ENCODE measurements at places on chromosomes 6 and 20. TPM values are rescaled to one million over a fixed set of nuclear protein-coding genes. Genes with fewer than 3 reads are reported as not detected.

GRCh38 chr20:32112841-32113240, 3.3 kb downstream of the TM9SF4 start:
- no peak for DNase-seq

DNA sequence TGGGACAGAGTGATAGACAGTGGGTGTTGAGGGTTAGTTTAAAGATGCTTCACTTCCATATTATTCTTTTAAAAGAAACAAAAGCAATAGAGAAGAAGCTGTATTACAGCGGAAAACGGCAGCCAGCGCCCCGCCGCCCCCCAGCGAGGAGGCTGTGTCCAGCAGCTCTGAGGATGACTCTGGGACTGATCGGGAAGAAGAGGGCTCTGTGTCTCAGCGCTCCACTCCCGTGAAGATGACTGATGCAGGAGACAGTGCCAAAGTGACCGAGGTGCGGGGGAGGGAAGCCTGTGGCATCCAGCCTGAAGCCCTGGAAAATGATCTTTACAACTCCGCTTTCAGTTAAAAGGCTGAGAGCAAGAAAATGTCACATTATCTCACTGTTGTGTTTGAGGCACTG, 100.2 kb downstream of the FIG4 start:
- DNase-seq = no peak

- DNase-seq = no peak
These were observed 187.1 kb upstream of the MAN1A1 start for GRCh38 chr6:119536666-119537065.

GRCh38 chr6:45724511-45724910, 291.1 kb downstream of the CLIC5 start:
- DNase-seq = peak; percentile 78

DNA sequence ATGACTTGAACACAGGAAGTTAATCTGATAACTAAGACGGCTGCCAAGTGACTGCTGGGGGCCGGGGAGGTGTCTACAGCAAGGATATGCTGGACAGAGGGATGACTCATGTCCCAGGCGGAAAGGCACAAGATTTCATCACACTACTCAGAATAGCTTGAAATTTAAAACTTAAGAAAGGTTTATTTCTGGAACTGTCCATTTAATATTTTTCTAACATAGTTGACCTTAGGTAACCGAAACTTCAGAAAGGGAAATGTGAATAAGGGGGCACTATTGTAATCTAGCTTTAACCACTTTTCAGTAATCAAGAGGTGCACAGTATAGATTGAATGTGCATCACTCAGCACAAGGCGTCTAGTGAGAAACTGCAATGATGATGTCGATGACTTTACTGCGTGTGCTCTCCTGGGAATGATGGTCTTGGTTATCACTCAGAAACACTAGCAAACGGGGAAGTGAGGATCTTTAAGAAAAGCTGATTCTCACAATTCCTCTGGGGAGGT, 171.5 kb downstream of the QKI start:
- peak; percentile 90 for DNase-seq

DNA sequence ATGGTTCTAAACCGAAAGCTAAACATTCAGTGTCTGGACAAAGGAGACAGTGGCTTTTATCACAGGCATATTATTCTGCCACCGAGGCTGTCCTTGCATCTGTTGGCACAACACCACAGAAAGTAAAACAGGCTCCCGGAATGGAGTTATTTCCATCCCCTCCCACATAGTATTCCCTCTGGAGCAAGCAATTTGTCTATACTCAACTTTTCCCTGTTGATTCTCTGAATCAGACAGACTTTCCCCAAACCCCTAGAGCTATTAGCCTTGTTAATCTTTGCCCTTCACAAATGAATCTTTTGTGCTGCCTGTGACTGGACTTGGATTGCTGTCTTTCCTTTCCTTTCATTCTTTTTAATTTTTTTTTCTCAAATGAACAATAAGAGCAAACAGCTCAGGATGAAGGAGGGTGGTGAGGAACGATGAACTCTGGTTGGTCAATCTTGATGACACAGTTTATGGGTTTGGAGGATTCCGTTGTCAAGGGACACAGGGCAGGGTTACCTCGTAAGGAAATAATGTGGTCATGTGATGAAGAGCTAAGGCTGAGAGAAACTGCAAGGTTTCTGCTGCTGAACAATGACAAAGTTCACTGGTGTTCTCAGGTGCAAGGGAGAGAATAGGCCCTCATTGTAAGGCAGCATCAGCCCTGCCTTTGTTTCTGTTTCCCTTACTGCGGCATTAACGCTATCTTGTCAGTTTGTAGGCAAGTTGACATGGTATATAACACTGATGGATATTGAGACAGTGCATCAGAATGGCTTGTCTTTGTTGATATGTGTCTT, 275.0 kb upstream of the BMP2 start:
- DNase-seq = no peak

DNA sequence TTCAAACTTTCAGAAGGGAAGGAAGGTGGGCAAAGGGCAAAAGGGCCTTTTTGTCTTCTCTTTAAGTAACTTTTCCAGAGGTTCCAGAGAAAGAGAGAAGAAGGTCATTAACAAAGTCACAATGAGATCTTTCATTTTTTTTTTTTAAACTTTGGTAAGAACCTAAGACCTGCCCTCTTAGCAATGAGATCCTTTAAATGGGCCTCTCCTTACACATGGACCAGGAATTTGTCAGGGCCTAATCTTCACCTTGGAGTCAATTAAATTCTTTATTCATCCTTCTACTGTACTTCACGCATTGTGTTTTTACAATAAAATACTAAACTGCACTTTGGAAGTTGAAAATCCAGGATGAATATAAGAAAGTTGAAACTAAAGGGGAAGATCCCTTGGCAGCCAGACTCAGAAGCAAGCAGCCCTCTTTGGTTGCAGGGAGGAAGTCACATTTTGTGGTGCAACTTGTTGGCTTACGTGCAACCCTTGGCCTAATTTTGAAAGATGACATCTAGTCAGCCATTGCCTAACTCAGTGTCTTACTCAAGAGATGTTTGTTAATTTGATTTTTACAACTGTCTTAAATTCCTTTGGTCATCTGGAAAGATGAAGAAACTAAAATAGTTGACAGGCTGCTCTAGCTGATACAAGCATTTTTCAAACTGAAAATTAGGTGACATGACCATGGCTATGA, 11.9 kb upstream of the TMEM170B start:
- peak; percentile 33 for DNase-seq

DNA sequence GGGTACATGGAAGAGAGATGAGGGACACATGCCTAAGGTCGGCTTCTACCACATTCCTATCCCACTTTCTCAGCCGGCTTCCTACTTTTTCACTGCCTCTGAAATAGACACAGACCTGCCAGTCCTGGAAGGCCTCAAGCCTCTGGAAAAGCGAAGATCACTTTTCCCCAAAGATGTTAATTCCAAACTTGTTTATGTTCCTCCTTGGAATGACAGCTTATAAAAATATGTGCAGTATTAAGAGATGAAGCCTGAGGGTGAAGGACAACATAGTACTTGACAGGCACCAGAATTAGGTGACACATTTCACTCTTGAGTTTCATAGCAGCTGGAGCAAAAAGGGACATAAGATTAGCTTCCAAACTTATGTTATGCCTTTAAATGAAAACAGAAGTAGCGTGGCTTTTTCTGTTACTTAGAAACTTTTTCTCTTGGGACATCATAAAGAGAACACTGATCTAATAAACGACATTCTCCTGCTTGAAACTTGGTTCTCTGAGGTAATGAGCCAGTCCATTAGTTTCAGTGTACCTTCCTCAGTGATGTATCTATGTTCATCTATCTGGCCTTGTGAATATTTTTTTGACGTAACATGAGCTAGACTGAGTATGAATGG, 25.3 kb downstream of the FOXO3 start:
- no peak for DNase-seq

- no peak for DNase-seq
These were observed 31.6 kb downstream of the VEGFA start for GRCh38 chr6:43801495-43802181.

GRCh38 chr6:92479831-92480230, 939.5 kb downstream of the EPHA7 start:
- DNase-seq = no peak

DNA sequence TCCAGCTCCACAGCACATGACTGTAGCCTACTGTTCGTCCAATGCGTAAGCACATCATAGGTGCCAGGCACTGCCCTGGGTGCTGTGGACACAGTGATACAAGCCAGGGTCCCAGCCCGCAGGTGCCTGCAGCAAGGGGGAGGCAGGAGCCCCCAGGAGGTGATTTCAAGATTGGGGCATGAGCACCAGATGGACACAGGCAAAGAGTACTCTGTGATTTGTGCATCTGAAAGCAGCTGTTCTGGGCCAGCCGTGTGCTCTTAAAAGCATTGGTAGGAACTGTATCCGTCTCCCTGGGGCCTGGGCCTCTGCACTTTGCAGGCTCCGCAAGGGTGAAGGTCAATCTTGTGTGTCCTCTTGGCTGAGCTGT, 149.8 kb downstream of the SYCP2 start:
- no peak for DNase-seq

DNA sequence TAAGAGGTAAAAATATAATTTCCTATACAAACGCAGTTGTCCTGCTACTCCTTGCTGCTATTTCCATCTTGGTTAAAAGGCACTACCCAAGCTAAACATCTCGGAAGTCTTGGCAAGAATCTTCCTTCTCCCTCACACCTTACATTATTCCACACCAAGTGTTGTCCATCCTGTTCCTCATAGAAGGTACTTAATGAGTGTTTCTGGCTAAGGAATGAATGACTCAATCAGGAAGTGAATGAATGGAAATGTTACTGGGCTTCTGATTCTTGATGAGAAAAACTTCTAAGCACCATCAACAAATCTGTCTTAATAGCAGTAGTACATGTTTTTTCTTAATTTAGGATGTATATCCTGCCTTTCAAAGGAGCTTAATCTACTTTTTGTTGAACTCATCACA, 40.6 kb upstream of the RSPO3 start:
- no peak for DNase-seq

STMND1 gene
- total RNA-seq = not detected

ULBP2 gene
- 3.3 TPM for total RNA-seq

ECT2L gene
- total RNA-seq = under 0.01 TPM

KIAA0408 gene
- 12.8 TPM for total RNA-seq

FAM184A gene
- total RNA-seq = 0.74 TPM

ARHGAP18 gene
- total RNA-seq = 26.2 TPM

THBD gene
- 6.7 TPM for total RNA-seq

All from fibroblast of the aortic adventitia (primary cell).